ENCODE measurements at places on chromosomes 6 and 20.

GRCh38 chr20:17843246-17844132 is 125.1 kb downstream of the SNX5 start:
- no peak for DNase-seq

GRCh38 chr6:67792996-67793395 is 842.1 kb upstream of the ADGRB3 start:
- no peak for DNase-seq

DNA sequence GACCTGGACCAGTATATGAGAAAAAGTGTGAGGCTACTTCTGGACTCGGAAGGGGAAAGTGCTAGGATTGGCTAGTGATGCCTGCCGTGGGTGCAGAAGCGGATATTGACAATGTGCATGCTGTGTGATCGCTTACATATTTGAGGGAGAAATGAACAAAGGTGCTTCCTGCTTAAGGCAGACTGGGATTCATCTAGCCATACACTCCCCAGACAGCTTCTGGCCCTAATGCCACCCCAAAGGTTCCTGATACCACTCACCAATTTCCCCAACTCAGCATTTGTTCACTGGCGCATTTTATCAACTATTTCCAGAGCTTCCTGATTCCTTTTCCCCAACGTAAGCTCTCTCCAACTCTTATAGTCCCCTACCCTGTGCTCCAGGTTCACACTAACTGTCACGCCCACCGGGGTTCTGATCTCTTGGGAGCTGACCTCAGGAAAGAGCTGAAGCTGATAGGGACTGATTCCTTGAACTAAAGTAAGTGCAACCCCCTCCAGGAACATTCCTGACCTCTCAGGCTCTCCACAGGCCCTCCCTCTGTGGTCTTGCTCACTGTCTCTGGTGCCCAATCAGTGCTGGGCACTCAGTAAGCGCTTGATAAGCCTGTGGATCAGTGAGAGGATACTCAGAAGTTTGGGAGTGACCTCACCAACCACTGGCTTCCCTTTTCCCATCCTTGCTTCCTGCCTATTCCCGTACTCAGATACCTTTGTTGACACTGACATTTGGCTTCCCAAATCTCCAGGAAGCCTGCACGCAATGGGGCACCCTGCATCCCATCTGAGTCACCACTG is 73.3 kb downstream of the MRPL14 start:
- DNase-seq: no peak

DNA sequence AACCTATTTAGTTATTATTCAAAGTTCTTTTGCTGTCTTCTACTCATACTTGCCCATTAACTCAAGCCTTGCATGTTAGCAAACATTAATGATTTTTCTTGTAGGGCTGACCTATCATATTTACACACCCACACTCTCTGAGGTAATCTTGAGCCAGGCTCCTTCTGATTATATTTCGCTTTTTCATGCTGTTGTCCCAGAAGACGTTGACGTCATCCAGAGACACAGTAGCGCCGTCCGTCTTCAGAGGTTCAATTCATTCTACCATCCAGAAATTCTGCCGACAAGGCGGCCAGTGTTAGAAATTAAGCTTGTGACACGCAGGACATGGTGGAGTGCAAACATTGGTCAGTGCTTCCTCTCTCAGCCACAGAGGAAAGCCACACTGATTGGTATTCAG is 584.7 kb downstream of the BMP2 start:
- no peak for DNase-seq

DNA sequence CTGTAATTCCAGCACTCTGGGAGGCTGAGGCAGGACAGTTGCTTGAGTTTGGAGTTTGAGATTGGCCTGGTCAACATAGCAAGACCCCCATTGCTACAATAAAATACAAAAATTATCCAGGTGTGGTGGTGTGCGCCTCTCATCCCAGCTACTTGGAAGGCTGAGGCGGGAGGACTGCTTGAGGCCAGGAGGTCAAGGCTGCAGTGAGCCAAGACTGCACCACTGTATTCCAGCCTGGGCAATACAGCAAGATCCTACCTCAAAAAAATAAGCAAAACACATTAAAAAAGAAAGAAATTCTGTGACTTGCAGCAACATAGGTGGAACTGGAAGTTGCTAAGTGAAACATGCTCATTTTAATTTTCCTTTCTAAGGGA is 106.0 kb upstream of the NFATC2 start:
- no peak for DNase-seq

GRCh38 chr6:137792160-137793033 is 74.7 kb upstream of the TNFAIP3 start:
- DNase-seq: no peak

DNA sequence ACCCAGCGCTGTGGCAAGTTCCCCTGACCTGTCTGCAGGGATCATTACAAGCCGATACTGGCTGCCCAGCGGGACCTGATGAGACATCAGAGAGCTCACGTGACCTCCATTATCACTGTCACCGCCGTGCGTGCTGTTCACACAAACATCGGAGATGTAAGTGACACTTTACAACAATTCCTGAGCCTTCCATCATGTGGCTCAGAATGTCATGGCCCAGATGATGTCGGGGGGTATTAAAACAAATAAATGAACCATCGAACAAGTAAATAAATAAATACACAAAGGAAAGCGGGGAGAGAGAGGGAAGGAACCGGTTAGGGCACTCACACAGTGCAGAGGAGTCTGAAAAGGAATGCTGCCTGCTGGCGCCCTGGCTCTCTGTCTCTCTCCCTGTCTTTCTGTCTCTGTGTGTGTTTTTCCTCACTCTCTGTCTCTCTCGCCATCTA is 195.1 kb downstream of the BMP7 start:
- DNase-seq: no peak

DNA sequence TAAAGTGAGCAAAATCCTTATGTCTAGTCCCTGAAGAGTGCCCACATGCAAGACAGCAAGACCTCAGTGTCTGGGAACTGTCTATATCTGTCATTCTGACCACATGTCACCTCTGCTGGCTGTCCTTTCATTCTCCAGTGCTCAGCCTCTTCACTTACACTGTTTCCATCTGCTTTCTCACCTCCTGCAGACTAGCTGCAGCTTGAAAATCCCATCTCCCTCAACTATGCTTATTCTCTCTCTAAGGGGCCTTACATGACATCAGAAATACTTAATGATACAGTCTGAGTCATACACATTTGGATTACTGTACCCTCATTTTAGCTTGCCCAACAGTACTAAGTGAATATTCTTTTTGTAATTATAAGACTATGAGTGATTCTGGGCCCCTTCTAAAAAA is 587.8 kb downstream of the EPM2A start:
- DNase-seq: no peak

GRCh38 chr6:22448291-22448711 is 121.1 kb upstream of the HDGFL1 start:
- DNase-seq: no peak

GRCh38 chr6:139277587-139277986 is 14.2 kb downstream of the TXLNB start:
- no peak for DNase-seq

DNA sequence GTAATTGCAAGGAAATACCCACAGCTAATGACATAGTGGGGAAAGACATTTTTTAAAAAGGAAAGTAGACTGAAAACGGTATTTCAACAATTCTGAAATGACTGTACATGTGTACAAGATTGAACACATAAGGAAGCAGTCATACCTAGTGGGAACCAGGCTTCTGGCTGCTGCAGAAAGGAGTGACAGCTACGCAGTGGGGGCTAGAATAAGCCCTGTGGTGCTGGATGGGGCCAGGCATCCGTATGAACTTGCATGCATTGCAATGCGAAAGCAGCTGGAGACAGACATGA is 54.9 kb upstream of the GPR31 start:
- DNase-seq: no peak

- DNase-seq: peak; percentile 36
These were observed 168.4 kb upstream of the TNFAIP3 start for GRCh38 chr6:137698636-137699030.

GRCh38 chr6:127096167-127096566 is 22.3 kb upstream of the RSPO3 start:
- no peak for DNase-seq

GRCh38 chr20:40233406-40233805 is 455.6 kb downstream of the MAFB start:
- no peak for DNase-seq

GRCh38 chr6:129657483-129657882 is 52.5 kb downstream of the ARHGAP18 start:
- DNase-seq: no peak

DNA sequence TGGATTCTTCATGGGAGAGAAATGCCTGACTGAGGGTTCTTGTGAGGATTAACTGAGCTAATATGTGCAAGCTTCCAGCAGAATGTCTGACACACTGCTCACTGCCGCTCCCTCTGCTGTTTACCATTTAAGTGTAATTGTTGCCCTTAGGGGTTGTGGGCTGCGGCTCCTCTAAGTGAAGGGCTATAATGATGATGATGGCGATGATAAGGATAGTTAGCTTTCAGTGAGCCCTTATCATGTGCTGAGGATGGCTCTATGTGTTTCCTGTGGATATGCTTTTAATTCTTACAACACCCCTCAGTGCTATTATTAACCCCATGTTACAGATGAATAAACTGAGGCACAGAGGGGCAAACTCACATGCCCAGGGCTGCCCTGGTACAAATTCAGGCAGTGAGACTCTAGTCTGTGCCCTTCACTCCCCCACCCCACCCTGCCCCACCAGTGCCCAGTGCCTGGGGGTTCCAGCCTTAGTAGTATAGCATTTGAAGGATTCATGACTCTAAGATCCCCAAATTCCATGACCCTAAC is 33.4 kb downstream of the TGM2 start:
- no peak for DNase-seq

- DNase-seq: no peak
These were observed at the start of gene CRISP3 for GRCh38 chr6:49744259-49744658. Gene CRISP3, minus strand, starts transcription at chr6:49744388. Its CDS starts 21 bp downstream, at chr6:49744367.

DNA sequence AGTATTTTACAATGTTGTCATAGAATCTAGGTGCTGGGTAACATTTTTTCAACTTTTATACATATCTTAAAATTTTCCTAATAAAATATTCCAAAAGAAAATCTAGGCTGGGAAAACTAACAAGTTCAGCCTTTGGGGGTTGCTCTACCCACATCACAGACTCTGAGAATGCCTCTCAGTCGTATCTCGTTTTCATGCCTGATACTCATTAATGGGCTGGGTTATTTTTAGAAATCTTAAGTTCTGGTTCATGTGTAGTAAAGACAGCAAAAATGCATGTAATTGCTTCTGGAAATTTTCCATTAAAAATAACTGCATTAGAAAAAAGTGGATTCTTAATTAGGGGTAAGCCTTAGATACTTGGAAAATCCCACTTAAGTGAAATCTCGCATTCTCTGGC is 149.3 kb downstream of the SLC24A3 start:
- no peak for DNase-seq

DNA sequence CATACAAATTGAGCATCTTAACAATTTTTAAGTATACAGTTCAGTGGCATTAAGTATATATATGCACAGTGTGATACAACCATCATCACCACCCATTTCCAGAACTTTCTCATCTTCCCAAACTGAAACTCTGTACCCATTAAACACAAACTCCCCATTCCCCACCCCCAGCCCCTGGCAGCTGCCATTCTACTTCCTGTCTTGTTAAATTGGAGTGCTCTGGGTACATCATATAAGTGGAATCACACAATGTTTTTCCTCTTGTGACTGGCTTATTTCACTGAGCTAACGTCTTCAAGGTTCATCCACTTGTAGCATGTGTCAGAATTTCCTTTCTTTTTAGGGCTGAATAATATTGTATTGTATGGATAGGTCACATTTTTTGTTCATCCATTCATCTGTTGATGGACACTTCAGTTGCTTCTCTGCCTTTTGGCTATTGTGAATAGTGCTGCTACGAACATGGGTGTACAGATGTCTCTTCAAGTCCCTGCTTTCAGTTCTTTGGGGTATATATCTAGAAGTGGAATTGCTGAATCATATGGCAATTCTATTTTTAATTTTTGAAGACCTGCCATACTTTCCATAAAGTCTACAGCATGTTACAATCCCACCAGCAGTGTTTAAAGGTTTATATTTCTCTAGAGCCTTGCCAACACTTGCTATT is 19.6 kb upstream of the RREB1 start:
- no peak for DNase-seq

- DNase-seq: no peak
These were observed 1.2 kb downstream of the TGIF2 start for GRCh38 chr20:36574366-36575135.

DNA sequence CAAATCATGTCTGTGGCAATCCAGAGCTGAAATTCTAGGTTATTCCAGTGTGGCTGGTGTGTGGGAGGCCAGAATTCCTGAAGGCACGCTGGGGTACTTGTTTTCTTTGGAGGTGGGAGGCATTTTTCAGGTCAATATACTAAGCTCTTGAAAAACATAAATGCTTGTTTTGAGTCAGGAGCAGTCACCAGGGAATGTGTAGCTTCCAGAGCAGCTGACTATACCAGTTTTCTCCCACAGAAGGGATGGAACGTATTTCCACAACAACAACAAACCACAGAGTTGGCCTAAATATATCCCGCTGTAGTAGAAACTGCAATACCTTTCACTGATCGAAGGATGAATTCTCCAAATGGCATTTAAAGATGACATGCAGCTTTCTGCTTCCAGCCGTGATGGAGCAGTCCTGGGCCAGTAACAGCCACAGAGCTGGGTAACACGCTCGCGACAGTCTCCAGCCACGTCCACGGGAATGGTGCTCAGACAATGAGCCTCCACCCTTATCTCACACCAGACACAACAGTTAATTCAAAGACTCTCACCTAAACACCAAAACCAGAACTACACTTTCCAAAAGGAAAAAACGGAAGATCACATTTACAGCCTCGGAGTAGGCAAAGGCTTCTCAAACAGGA is 23.2 kb downstream of the CHRNA4 start:
- no peak for DNase-seq

GRCh38 chr20:34222208-34222607 is 19.0 kb upstream of the ASIP start:
- no peak for DNase-seq

GRCh38 chr6:37762806-37763205 is 56.7 kb upstream of the ZFAND3 start:
- DNase-seq: no peak

DNA sequence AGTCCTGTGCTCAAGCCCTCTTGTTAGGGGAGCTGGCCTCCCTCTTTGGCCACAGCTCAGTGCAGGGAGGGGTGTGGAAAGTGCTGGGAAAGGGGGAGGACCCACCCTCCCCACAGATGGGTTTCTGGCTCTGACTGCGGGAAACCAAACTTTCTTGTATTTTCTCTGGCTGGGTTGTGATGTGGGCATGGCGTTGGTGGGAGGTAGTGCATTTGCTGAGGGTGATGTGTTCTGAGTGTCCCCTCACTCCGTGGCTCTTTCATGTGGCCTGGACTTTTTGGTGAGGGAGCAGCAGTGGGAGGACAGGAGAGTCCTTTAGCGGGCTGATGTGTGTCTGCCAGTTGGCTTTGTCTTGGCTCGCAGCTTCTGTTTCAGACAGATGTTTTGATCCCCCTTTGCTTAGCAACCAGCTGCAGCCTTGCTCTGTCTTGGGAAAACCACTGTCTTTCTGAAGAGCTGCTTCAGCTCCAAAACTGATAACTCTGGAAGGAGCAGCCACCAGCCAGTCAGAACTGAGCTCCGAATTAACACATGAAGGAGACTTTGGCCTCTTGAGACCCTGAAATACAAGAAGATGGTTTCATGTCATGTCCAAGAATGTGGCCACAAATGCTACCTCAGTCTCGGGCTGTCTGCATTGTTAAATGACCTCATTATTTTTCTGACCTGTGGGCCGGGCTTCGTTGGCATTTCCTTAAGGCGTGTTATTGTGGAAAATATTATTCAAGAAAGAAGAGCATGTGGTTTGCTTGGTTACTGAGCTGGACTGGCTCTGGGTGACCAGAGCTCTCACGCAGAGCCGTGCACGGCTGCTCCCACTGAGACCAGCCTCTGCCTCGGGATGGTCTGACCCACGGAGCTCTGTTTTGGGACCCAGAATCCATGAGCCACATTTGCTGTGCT is 21.5 kb downstream of the SYNJ2 start:
- DNase-seq: no peak
